ENCODE measurements at places on chromosomes 6 and 20. TPM values are rescaled to one million over a fixed set of nuclear protein-coding genes. Genes with fewer than 3 reads are reported as not detected.

Gene GFOD1
- total RNA-seq, result 4.1 TPM

Gene BPIFB1
- total RNA-seq, result not detected

Gene RBM38
- total RNA-seq, result 16.6 TPM

Gene LY6G5C
- 13.8 TPM for total RNA-seq

Gene ARFGEF3
- total RNA-seq, result 15.3 TPM

Gene FILIP1
- total RNA-seq, result 0.69 TPM

GRCh38 chr6:13338038-13338437 lies 9.7 kb upstream of the TBC1D7 start:
- no peaks in the 10 kb centered on the region for H3K4me1 ChIP-seq
- DNase-seq, result no peak
- no peak overlapping the region for H3K27ac ChIP-seq
- no peak overlapping the region for H3K4me3 ChIP-seq
- peaks cover 1% of the 10 kb centered on the region for H3K27me3 ChIP-seq
- no peaks in the 10 kb centered on the region for H3K36me3 ChIP-seq

DNA sequence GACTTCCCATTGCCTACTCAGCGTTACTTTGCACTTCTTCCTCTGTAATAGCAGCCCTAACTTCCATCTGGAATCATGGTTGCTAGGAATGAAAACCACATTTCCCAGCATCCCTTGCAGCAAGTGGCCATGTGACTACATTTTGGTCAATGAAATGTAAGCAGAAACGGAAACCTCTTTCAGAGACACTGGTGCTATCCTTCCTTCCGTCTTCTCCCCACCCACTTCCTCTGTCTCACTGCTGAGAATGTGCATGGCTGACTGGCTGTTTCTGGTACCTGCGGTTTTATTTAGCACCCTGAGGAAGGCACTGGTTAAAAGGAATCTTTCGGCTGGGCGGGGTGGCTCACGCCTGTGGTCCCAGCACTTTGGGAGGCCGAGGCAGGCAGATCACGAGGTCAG lies 107.4 kb downstream of the SCML4 start:
- no peak overlapping the region for H3K27ac ChIP-seq
- H3K4me3 ChIP-seq, result no peak overlapping the region
- peaks cover 13% of the 10 kb centered on the region for H3K4me1 ChIP-seq
- H3K36me3 ChIP-seq, result no peaks in the 10 kb centered on the region
- no peak for DNase-seq

- DNase-seq, result no peak
- H3K27ac ChIP-seq, result peak overlapping the region; percentile 39
- H3K27me3 ChIP-seq, result peaks cover 2% of the 10 kb centered on the region
- H3K4me1 ChIP-seq, result peaks cover 21% of the 10 kb centered on the region
- H3K36me3 ChIP-seq, result no peaks in the 10 kb centered on the region
- no peak overlapping the region for H3K4me3 ChIP-seq
Observed at GRCh38 chr20:35319871-35320197, 27.6 kb upstream of the FAM83C start.

GRCh38 chr20:59223182-59223601 lies 59.6 kb downstream of the ZNF831 start:
- peak; percentile 60 for DNase-seq
- peak overlapping the region; percentile 73 for H3K4me3 ChIP-seq
- H3K27ac ChIP-seq, result no peak overlapping the region
- peaks cover 14% of the 10 kb centered on the region for H3K4me1 ChIP-seq

- H3K27me3 ChIP-seq, result peaks cover 6% of the 10 kb centered on the region
- peaks cover 17% of the 10 kb centered on the region for H3K4me1 ChIP-seq
- DNase-seq, result no peak
- no peaks in the 10 kb centered on the region for H3K36me3 ChIP-seq
- no peak overlapping the region for H3K4me3 ChIP-seq
- peak overlapping the region; percentile 43 for H3K27ac ChIP-seq
Observed at GRCh38 chr20:36823121-36823520, 49.6 kb upstream of the DSN1 start.

GRCh38 chr6:137928286-137928685 lies 61.2 kb downstream of the TNFAIP3 start:
- no peak for DNase-seq
- no peak overlapping the region for H3K27ac ChIP-seq
- no peaks in the 10 kb centered on the region for H3K36me3 ChIP-seq
- no peak overlapping the region for H3K4me3 ChIP-seq
- no peaks in the 10 kb centered on the region for H3K27me3 ChIP-seq

GRCh38 chr6:101777646-101778045 lies 384.1 kb downstream of the GRIK2 start:
- no peak overlapping the region for H3K27ac ChIP-seq
- no peaks in the 10 kb centered on the region for H3K36me3 ChIP-seq
- no peak overlapping the region for H3K4me3 ChIP-seq
- DNase-seq, result no peak
- H3K4me1 ChIP-seq, result peaks cover 13% of the 10 kb centered on the region

GRCh38 chr20:59153355-59153681 lies 10.3 kb upstream of the ZNF831 start:
- H3K4me3 ChIP-seq, result no peak overlapping the region
- no peak overlapping the region for H3K27ac ChIP-seq
- no peaks in the 10 kb centered on the region for H3K4me1 ChIP-seq

GRCh38 chr6:1679031-1679687 lies 69.4 kb downstream of the FOXC1 start:
- no peaks in the 10 kb centered on the region for H3K36me3 ChIP-seq
- H3K4me3 ChIP-seq, result no peak overlapping the region
- peak overlapping the region; percentile 76 for H3K27ac ChIP-seq
- no peaks in the 10 kb centered on the region for H3K27me3 ChIP-seq
- peaks cover 13% of the 10 kb centered on the region for H3K4me1 ChIP-seq
- DNase-seq, result no peak

DNA sequence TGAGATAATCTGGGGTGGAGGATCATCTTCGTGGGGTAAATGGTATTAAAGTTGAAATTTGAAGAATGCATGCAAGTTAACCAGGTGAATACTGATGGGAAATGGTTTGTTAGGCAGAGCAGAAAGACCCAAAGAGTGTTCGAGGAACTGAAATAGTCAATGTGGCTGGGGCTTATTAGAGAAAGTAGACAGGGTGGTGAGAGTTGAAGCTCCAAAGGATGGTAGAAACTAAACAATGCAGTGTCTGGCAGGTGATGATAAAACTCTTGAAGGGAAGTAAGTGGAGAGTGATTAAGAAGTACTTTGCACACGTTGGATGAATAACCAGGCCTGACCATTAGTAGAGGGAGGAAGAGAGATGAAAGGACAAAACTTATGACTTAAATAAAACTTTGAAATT lies 39.8 kb upstream of the CENPW start:
- H3K4me3 ChIP-seq, result no peak overlapping the region
- H3K27me3 ChIP-seq, result no peaks in the 10 kb centered on the region
- H3K4me1 ChIP-seq, result no peaks in the 10 kb centered on the region
- DNase-seq, result no peak

DNA sequence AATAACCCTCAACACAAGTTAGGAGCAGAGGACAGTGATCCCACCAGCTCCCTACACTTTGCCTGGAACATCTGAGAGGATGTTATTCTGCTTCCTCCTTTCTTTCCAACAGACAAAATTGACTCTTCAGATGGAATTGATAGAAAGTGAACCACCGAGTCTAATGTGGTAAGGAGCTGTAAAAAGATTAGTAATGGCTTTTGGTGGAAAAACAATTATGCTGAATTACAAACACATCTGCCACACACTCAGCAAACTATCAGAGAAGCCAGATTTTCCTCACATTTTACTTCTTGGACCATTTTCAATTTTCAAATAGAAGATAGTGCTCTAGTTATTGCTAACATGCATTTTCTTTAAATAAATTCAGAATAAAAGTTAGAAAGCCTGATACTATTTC lies 171.8 kb upstream of the COL21A1 start:
- H3K27me3 ChIP-seq, result no peaks in the 10 kb centered on the region
- no peaks in the 10 kb centered on the region for H3K36me3 ChIP-seq
- no peaks in the 10 kb centered on the region for H3K4me1 ChIP-seq
- H3K27ac ChIP-seq, result no peak overlapping the region

Measured in glutamatergic neuron (in vitro differentiated cells).